Activated naive CD4-positive, alpha-beta T cell (primary cell): ENCODE measurements at places on chromosomes 3 and 15.

DNA sequence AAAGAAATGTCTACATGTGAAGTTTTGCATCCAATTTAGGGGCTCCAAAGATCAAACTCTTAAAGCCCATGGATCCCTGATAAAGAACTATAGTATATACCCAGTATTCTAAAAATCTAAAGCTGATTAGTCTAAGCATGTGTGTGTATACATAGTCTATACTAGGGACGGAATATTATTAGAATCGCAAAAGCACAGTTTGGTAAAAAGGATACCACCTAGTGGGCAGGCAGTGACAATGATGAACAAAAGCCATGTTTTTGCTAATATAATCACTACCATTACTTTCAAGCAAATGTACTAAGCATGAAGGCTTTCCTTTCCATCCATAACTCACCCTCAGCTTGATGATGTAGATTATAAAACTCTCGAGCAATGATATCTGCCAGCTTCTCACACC, 16.5 kb downstream of the POLQ start:
- no peak for DNase-seq

- DNase-seq: no peak
These were observed 60.0 kb upstream of the SYN2 start for GRCh38 chr3:11944052-11944673.

DNA sequence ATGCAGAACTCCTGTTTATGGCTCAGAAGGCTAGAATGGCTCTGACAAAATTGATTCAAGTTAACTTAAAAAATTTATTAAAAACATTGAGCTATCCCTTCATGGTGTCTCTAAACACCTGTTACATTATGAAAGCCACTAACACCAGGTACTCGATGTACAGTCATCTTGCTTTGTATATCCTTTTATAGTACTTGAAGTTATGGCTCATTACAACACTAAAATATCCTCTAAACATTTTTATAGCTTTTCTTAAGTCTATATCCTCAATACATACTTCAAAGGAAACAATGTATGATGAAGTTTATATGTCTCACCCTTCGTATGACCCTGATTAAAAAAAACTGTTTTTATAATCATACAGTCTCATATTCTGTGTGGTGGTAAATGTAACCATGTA, 38.2 kb downstream of the SLITRK3 start:
- no peak for DNase-seq

- no peak for DNase-seq
These were observed 13.9 kb downstream of the CCR5AS start for GRCh38 chr3:46393011-46393410.

- DNase-seq: no peak
These were observed 158.6 kb upstream of the RAP2B start for GRCh38 chr3:153003441-153003840.

DNA sequence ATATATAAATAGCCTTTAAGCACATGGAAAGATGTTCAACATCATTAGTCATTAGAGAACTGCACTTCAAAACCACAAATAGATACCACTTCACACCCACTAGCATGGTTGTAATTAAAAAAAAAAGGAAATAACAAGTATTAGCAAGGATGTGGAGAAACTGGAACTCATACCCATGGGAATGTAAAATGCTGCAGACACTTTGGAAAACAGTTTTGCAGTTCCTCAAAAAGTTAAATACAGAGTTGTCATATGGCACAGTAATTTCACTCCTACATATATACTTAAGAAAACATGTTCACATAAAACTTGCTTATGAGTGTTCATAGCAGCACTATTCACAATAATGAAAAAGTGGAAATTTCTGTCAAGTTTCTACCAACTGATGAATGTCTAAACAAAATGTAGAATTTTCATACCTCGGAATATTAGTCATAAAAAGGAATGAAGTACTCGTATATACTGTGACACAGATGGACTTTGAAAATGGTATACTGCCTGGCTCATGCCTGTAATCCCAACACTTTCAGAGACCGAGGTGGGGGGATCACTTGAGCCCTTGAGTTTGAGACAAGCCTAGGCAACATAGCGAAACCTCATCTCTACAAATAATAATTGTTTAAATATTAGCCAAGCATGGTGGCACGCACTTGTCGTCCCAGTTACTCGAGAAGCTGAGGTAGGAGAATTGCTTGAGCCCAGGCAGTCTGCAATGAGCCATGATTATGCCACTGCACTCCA, 28.1 kb downstream of the BCL2A1 start:
- no peak for DNase-seq

DNA sequence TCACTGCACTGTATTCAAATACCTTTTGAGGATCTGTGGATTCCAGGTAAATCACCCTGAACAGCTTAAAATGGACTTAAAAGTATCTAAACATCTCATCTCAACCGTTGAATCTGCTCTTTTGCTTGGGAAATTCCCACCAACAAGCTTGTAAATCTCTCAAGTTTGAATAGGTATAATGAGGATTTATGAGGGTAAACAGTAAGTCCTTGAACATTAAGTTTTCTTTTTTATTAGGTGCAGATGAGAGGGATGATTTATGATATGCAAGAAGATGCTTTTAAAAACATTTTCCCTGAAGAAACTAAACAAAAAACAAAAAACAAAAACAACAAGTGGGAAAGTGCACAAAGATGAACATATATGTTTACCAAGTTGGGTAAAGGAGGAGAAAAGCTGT, 290.6 kb downstream of the ROBO1 start:
- no peak for DNase-seq

- DNase-seq: no peak
These were observed 502.5 kb downstream of the MECOM start for GRCh38 chr3:169161011-169161410.

DNA sequence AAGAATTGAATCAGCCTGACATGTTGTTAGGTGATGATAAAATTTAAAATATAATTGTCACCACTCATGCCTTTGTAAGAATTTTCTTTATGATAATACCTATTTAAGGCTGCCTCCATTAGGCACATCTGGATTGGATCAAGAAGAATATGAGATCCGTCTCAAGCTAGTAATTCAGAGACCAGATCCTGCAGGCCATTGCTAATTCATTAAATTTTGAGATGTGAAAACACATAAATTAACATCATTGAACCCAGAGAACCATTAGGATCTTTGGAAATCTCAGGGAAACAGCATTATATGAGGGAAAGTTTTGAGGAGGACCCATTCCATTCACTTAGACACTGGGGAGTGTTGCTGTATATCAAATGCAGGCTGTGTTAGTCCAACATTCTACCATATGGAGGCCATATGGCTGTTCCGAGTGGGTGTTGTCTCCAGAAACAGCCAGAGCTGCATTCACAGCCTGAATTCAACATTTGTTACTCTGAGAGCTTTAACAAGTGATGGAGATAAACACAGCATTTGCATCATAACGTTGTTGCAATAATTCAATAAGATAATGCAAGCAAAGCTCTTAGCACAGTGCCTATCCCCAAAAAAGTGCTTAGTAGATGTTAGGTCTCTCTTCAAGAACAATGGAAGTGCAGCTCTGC, 67.4 kb downstream of the DTWD1 start:
- DNase-seq: no peak

GRCh38 chr3:149850787-149851584, 38.0 kb downstream of the RNF13 start:
- DNase-seq: no peak

DNA sequence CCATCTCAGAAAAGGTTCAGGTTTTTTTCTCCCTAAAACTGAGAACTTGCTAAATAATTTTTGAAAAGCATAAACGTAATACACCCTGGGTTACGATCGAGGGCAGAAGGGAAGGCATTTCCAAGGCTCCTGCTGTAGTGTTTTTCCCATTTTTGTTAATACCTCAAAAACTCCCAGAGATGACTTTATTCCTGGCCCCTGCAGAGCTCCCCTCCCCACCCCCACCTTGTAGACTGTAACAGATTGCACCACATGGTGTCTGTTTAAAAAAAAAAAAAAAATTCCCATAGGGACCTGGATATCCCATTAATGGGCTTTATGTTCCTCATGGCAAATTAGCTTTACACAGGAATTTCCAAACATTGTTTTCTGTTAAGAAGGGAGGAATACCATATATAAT, 38.2 kb downstream of the FEZF2 start:
- DNase-seq: no peak

DNA sequence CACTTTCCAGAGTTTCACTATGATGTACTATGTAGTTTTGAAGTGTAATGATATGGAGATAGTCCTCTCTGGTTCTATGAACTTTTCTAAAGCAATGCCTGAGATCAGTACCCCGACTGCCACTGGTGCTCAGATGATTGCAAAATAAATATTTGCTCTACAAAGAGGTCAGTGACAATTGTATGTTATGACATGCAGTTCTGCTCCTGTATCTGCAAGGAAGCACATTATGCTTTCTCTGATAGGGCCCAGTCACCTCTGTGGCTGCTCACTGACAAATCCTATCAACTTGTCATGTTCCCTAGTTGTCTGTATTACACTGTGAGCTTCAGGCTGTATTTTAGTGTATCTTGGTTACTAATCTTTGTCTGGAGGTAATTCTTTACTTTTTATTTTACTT, 362.6 kb downstream of the ROBO1 start:
- DNase-seq: no peak

GRCh38 chr3:146308222-146308621, 57.3 kb upstream of the PLSCR4 start:
- DNase-seq: no peak

GRCh38 chr3:43619588-43619987, 2.2 kb downstream of the ANO10 start:
- DNase-seq: no peak

GRCh38 chr15:68211656-68212320, 6.7 kb upstream of the CALML4 start:
- DNase-seq: no peak

DNA sequence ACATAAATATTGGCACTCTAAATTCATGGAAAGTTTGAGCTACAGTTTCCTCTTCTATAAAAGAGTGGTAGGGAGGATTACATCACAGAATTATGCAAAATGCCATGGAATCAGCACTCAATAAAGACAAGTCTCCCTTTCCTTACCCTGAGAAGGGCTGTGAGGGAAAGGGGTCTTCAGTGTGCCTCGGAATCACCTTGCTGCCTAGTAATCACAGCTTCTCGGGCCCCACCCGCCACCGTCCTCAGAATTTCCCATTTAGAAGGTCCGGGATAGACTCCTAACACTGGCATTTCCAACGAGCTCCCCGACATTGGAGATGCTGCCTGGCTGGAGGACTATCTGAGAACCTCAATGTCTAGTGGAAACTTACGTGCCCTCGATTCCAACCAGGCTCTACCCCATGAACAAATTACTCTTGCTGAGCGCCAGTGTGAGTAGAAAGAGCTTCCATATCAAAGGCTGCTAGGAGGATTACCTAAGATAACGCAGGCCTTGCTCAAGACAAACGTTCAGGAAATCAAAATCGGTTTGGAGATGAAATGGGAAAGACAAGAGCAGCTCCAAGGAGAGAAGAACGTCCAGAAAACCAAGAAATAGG, 92.1 kb upstream of the CHD2 start:
- no peak for DNase-seq

DNA sequence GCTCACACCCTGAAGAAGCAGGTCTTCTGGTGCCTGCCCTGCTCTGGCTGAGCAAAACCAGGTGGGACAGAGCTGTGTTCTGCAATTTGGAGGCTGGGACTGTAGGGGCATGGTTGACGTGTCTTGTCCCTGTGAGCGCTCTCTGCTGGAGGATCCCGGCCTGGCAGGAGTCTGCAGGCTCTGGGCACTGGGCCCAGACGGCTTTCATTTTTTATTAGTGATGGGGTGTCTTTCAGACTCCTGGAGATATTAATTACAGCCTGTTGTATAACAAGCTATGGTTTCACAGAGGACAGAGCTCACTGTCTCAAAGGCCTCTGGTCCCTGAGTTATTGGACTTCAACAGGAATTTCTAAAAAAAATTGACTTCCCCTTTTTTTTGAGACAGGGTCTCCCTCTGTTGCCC, 29.5 kb upstream of the ZNF710 start:
- no peak for DNase-seq

- no peak for DNase-seq
These were observed 323.4 kb downstream of the CHST2 start for GRCh38 chr3:143442814-143443447.

- DNase-seq: no peak
These were observed 26.2 kb downstream of the RTP3 start for GRCh38 chr3:46524008-46524407.

DNA sequence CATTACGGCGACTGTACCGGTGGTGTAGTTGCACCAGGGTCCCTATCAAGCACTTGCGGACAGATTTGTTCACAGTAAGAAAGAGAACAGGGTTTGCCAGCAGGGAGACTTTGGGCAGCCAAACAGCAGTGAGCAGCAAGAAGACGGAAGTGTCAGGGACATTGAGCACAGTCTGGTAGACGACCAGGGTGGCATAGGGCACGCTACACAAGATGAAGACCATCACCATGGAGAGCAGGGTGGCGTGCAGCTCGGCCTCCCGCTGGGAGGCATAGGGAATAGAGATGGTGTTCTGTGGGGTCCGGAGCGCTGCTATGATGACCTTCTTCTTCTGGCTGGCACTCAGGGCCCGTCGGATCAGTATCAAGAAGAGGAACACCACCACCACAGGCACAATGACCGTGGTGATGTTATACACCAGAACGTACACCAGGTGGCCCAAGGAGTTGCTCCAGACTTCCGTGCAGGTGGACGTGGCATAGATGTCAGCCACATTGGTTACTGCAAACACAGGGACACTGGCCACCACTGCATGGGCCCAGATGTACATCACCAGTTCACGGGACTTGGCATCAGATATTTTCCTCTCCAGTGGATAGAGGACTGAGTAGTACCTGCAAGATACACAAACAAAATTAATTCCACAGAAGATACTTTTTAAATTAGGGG, 19.1 kb upstream of the FSIP1 start:
- DNase-seq: no peak

DNA sequence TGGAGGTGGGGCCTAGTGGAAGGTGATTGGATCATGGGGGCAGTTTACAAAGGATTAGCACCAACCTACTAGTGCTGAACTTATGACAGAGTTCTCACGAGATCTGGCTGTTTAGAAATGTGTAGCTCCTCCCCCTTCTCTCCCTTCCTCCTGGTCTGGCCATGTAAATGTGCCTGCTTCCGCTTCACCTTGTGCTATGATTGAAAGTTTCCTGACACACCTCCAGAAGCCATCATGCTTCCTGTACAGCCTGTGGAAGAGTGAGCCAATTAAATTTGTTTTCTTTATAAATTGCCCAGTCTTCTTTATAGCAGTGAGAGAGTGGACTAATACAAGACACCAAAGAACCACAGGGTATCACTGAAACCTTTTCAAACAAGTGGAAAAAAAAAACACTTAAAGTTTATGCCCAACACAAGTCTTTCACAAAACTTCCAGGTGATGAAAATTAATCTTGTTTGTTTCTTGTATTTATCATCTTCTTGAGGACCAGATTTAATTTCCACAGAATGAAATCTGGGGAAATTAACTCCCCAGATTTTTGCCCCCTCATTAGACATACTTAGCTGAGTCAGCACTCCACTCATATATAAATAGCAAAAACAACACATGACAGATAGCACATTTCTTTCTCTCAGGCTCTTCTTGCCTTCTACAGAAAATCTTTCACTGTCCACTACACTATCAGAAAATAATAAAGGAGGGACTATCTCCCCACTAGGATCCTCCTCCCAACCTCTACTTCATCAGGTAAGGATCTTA, 847.2 kb downstream of the TUSC7 start:
- no peak for DNase-seq
